ENCODE measurements at places on chromosomes 16 and 17.

GRCh38 chr17:78111727-78112517 is 16.6 kb downstream of the TMC6 start:
- no peak for DNase-seq

DNA sequence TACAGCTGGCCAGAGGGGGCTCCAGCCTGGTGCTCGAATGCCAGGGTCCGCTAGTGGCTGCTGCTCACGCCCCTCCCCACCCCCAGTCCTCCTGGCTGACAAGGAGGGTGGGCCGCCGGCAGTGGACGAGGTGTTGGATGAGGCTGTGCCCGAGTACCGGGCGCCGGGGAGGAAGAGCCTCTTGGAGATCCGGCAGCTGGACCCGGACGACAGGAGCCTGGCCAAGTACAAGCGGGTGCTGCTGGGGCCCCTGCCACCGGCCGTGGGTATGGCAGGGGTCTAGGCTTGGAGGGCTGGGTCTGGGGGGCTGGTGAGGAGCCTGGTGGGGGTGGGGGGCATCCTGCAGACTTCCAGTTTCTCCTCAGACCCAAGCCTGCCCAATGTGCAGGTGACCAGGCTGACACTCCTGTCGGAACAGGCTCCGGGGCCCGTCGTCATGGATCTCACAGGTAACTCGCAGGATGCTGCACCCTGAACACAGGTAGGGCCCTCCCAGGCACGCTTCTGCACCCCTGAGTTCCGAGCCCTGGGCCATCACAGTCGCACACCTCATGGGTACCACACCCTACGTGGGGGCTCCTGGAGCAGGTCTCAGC is 1.2 kb upstream of the PDIA2 start:
- no peak for DNase-seq

GRCh38 chr17:63537991-63538692 is 12.1 kb upstream of the DCAF7 start:
- no peak for DNase-seq

GRCh38 chr16:2846511-2847310 is 11.3 kb downstream of the PRSS22 start:
- peak; percentile 70 for DNase-seq

GRCh38 chr16:54342966-54343365 is 56.4 kb upstream of the IRX3 start:
- no peak for DNase-seq

DNA sequence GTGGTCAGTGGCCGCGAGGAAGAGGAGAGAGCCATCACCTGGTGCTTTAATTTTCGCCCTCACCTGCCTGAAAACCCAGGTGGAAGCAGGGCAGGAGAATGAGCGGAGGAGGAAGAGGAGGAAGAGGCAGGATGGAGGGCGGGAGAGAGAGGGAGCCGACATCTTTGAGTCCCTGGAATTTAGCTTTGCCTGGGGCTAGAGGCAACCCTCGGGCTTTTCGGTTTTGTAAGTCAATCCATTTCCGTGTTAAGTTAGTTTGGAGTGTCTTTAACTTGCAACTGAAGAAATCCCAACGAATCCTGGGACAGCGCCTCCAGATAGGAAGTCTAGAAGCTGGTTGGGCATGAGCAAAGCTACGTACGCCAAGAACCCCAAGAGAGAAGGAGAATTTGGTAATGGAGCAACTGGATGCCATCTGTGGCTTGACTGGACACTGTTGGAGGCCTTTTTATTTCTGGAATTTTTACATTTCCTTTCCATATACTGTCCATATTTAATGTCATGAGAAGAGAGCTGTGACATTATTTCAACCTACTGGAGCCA is 36.9 kb upstream of the ATP2A3 start:
- DNase-seq = no peak

GRCh38 chr17:28726226-28726626 is at the start of gene TLCD1:
TLCD1 (minus strand) TSS chr17:28726233; CDS start chr17:28726097, 136 bp downstream.
- peak; percentile 82 for DNase-seq

GRCh38 chr17:40331743-40332641 is 23.0 kb downstream of the RARA start:
- no peak for DNase-seq

GRCh38 chr17:46894476-46895151 is 28.3 kb upstream of the GOSR2 start:
- no peak for DNase-seq

DNA sequence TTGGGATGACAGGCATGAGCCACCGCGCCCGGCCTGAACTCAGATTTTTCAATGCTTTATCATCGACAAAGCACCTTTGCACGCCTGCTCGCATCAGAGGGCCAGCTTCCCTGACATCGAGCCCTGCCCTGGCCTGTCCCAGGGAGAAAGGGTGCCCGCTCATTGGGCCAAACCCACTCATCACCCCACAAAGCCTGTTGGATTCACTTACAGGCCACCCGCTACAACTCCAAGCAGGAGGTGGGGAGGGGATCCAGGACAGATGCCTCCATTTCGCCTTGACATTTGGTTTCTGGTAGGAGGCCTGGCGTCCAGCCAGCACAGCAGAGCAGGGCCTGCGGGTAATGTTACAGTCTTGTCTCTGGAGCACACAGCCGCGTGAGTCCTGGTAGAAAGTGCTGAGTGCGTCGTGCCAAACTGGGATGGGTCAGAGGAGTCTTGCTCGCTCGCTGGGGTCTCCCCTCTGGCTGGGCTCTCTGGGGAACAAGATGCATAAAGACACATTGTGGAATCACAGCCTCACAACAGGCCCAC is 19.8 kb downstream of the SMTNL2 start:
- no peak for DNase-seq

DNA sequence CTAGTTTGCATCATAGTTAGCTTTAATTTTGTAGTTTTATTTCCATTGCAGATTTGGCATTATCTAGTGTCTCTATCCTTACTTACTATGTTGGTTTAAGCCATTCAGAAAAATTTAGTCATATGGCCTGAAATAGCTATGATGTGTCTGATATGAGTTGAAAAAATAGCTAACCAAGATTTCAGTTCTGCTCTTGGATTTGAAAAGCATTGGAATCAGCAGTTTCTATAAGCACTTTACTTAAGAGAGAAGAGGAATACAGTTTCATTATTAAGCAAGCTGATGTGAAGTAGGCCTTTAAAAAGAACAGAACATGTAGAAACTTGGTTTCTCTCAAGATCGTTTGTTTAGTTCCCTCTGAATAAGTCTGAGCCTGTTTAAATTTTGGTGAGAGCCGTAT is 25.9 kb downstream of the LPCAT2 start:
- DNase-seq = no peak

- DNase-seq = no peak
Measured at GRCh38 chr16:82657786-82658185, 31.0 kb downstream of the CDH13 start.

DNA sequence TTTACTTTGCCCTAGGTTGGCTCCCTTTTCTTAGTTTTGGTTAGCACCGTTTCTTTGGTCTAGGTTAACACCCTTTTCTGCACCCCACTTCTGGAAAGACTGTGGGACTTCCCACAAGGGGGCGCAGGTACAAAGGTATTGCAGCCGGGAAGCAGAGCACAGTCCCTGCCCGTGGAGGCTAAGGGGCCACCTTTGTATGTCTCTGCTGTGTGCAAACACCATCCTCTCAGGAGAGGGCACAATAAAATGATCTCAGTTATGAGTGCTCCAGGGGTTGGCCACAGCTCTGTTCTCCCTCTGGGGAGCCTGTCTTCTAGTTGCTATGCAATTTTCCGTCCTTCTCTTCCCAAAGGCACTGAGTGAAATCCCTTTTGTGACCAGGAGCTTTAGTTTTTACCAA is 28.4 kb upstream of the TMC5 start:
- DNase-seq = peak; percentile 39

- DNase-seq = peak; percentile 29
Measured at GRCh38 chr16:23557779-23558702, 514 bp downstream of the UBFD1 start.

DNA sequence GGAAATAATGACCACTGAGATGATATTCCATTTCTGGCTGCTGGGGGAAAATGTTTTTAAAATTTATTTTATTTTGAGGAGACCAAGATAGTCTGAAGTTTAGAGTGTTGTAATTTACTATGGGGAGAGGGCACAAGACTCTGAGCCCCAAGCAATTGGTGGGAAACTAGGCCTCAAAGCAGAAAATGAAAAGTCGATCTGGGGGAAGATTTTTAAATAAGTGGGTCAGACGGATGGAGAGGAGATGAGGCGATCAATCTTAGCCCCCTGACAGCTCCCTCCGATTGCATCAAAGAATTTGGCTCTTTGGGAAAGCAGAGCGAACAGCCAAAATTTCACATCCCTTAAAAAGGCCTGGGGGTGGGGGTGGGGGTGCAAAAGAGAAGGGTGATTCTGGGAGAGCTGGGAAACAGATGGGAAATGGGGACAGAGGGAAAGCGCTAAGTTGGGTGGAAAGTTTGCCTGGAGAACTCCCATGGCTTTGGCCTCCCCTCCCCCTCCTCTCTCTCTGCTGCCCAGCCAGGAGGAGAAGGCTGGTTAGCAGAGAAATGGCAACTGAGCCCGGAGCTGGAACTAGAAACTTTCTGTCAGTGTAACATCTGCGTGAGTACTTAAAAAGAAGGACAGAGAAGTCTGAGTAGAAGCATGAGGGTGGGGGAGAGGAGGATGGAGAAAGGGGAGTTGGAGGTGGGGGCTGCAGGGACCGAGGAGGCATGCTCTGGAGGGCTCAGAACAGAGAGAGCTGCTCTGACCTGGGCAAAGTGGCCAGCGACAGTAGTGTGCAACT is 1.4 kb upstream of the HOXB2 start:
- no peak for DNase-seq

DNA sequence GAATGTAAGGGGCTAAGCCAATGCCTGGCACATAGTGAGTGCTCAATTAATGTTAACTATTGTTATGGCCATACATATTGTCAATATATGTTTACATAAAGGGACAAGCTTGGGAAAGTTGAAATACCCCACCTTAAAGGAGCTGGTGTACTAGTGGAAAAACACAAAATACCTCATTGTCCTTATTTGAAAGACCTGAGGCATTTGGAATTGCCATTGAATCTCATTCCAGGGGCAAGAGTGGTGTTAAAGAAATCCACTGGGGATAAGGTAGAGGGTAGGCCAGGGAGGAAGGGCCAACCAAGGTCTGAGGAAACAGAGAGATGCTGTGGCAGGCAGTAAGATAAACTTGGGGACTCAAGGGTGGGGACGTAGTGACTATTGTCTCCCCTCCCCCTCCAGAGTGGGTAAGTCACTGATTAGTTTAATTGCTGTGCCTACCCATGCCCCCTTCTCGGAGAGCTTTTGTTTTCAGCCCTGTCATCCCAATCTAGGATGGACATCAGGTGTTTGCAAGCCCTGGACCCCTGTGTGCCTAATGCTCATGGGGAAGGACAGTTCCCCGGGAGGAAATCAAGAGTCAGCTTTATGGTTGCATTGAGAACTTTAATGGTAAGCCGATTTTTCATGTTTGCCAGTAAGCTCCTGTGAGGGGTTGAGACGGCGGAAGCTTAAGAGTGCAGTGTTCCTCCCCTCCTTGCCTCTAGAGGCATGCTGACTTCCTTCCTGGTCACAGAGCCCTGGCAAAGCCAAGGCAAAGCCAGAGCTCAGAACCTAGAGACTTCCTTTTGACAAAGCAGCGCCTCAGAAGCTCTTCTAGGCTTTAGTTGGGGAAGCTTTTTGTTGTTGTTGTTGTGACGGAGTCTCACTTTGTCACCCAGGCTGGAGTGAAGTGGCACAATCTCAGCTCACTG is 2.5 kb upstream of the HEATR9 start:
- DNase-seq = no peak

- no peak for DNase-seq
Measured at GRCh38 chr17:28698253-28698941, 13.3 kb downstream of the PROCA1 start.

GRCh38 chr17:28812748-28813377 is 29.7 kb downstream of the FAM222B start:
- peak; percentile 64 for DNase-seq

DNA sequence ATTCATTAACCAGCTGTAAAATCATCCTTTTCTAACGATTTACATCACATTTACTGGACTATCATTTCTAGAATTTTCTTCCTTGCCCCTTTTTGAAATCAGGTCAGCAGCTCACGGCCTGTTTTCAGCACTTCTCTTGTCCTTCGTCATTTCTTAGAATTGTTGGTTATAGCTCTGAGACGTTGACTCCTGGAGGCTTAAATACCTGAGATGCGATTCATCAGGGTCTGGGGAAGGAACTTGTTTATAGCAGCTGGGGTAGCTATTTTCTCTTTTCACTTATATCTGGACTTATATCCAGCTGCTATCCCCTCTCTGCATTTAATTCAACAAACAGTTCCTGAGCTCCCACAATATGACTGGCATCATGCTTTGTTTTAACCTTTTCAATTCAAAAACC is 338.7 kb upstream of the TNRC6C start:
- peak; percentile 71 for DNase-seq

- DNase-seq = no peak
Measured at GRCh38 chr17:78393575-78393974, 15.1 kb downstream of the PGS1 start.

- no peak for DNase-seq
Measured at GRCh38 chr17:6799738-6800137, 23.7 kb downstream of the FBXO39 start.

GRCh38 chr17:21042458-21043295 is at the start of gene USP22:
USP22 (minus strand) TSS chr17:21043011; CDS start chr17:21042835, 176 bp downstream.
- DNase-seq = peak; percentile 94

- DNase-seq = no peak
Measured at GRCh38 chr16:2288726-2289125, 20.8 kb upstream of the RNPS1 start.

- no peak for DNase-seq
Measured at GRCh38 chr17:76558198-76559095, 18.6 kb downstream of the PRCD start.

- no peak for DNase-seq
Measured at GRCh38 chr17:2122641-2123302, 67.9 kb downstream of the HIC1 start.

DNA sequence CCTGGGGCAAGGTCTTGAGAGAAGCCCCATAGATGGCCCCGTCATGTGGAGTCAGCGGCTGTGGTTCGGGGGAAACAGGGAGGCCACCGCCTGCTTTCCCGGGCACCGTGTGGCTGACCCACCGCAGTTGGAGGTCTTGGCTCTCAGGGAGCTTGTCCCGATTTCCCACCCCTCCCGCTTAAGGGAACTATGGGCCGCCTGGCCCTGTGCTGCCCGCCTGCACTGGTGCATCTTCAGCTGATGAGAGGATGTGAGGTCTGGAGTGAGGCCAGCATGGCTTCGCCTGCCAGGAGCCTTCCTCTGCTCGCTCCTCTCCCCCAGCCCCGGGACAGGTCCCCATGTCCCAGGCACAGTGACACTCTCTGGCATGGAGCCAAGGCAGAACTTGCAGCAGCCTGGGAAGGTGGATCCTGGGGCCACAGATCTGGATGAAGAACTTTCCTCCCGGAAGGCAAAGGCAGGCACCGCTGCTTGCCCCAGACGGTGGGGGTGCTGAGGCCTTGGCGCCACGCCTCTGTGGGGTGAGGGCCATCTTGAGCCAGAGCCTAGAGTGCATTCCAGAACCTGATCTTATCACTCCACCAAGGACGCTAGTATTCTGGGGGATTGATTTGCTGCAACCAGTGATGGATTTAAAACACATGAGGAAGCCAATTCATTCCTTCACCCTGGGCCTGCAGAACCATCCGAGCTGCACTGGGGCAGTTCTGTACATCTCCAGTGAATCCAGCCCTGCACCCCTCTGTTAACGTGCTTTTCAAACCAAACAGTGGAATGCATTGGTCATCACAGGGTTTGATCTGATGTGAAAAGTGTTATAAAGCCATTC is 178.6 kb upstream of the TNRC6C start:
- no peak for DNase-seq

Data from RWPE1 (cell line).